ENCODE measurements at places on chromosomes 3 and 15.

DNA sequence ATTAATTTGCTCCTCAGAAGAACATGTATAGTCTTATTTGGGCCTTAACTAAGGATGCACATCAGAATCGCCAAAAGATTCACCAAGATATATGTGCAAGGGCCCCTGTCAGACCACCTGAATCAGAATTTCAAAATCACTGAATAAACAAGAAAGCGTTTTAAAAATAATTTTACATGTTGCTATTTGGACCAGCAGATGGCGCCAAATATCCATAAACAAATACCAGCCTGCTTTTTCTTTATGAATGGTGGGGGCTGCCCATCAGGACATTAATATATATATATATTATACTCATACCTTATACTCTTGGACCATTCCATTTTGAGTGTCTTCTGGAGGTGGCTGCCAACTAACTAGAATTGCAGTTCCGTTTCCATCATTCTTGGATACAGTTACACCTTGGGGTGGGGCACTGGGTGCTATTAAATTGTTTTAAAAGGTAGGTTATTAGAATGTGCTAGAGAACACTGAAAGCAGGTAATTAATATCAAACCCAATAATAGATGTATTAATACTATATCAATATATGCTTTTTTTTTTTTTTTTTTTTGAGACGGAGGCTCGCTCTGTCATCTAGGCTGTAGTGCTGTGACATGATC lies 1108.3 kb downstream of the ROBO1 start:
- no peak for DNase-seq

- DNase-seq, result no peak
These were observed 521.9 kb upstream of the PROK2 start for GRCh38 chr3:72306800-72307341.

DNA sequence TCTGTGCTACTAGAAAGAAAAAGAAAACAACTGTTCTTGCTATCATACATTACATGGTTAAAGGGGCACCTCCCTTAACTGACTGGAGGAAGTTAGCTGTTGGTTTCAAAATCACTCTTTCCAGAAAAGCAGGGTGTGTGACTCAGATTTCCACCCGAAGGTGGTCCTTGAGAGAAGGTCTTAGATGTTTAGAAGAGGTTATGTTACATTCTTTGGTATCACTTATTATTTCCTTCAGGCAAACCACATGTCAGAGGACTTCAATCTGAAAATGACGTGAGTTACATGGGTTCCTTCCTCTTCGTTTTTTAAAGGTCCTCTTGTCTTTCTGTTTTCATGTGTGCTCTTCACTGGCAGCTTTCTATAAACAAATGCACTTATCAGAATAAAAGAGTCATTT lies 307.9 kb upstream of the CBLB start:
- peak; percentile 88 for DNase-seq

DNA sequence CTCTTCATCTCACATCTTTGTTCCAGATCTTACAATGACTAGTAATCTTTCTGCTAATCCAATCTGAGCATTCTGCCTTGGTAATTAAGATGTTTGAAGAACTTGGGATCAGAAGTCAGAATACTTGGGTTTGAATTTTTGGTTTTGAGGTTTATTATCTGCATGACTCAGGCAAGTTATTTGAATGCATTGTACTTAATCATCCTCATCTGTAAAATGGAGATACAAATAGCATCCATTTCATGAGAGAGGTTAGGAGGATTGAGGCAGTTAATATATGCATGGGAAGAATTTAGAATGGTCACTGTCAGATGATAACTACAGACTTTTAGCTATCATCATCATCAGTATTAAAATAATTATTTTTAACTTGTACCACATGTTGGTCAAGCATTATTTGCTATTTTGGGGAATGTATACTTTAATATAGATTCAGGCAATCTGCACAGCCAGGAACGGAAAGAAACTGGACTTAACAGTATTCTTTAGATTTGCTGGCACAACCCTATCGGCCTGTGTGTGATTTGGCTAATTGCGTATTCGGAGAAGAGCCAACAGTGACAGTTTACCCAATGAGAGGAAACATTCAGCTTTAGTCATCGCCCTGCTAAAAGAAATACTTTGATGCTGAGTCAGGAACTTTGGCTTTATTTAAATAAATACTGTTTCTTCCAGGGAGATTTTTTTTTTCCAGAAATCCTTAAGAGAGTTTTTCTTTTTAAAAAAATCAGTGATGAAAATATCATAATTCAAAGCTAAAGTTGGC lies 600.0 kb downstream of the ROBO1 start:
- no peak for DNase-seq

DNA sequence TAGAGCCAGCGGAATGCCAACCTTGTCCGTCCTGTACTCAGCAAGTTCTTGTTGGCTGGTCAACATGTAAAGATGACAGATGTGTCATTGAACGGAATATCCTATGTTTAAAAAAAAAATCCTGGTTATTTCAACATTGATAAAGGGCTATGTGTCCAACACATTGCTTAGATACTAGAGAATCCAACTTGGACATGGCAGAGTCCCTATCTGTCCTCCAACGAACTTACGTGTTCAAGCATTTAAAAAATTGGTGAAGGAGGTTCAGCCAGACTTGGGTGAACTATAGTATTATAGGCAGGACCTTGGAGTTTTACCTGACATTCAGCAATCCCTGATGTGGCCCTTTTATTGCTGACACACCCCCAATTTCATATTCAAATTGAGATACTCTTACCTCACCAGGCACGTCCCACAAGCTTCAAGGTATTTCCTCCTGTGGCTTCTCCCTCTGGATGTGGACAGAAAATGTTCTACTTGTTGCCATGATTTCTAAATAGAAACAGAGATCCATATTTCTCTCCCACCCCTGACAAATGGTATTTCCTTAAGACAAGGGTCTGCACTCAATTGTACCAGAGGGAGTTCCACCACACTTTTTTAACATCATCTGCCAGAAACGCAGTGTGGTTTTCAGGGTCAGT lies 207.7 kb upstream of the TPM1 start:
- no peak for DNase-seq

DNA sequence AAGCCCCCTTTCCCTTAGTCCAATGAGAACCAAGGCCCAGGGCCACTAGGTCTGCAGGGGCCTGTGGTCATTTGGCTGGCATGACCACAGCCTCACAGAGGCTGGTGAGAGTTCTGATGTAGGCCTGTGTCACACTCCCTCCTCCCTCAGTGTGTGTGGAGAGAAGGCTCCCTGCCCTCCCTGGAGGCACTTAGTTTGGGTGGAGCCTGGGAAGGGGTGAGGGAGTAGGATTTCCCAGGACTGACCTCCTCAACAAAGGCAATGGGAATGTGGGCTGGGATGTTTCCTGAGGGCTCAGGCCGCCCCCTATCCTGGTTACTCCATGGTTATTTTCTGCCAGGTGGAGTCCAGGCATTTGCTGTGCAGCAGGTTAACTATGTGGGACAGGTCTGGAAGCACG lies 7.6 kb downstream of the TEX264 start:
- no peak for DNase-seq

DNA sequence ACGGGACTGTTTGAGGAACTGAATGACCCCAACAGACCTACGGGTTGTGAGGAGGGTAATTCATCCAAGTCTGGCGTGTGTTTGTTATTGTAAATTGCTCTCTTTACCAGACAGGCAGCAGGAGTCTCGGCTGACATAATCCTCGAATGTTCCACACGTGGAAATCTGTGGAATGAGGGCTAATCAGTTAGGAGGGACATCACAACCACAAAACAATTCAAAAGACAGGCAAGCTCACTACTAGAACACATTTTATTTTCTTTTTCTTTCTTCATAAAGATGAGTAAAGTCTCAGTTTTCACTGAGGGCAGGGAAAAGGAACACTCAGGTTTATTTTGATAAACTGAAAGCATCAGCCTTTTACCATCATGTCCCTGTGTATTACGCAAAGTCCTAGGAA lies 53.8 kb downstream of the GRK7 start:
- DNase-seq, result no peak

DNA sequence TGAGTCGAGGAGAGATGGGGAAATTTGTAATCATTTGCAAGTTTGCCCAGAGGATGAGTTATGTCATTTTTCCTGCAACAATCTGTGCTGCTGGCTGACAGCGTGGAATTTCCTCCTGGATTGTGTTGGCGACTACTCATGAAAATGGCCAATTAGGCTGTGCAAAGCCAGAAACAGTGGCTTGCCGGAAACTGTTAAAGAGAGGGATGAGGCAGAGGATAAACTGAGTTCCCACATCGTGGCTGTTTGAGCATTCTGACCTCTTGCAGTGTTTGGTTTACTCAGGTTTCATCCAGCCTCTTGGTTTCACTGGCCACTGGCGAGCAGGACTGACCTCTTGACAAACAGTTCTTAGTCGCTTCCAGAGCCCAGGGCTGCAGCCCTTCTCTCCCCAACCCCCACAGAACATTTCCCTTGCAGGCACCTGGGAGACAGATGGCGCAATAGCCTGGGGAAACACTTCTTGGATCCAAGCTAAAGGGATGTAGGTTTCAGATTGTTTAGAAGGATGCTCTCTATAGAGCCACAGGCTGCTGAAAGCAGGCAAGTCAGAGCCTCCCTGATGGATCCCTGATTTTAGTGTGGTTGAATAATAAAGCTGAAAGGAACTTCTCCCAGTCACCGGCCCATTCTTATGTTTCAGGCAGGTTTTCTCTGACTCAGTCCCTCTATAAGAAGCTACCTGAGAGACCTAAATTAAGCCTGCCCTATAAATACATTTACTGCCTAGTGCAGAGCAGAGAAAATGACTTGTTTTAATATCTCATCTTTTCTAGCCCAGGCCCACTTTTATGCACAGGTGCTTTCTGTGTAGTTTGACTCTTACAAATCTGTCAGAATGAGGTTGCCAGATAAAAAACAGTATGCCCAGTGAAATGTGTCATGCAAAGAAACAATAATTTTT lies 92.8 kb upstream of the UBE2E1 start:
- no peak for DNase-seq
